ENCODE measurements at places on chromosomes 4 and X.

- no peak for DNase-seq
These were observed 291.8 kb downstream of the ARHGAP10 start for GRCh38 chr4:148023512-148024181.

DNA sequence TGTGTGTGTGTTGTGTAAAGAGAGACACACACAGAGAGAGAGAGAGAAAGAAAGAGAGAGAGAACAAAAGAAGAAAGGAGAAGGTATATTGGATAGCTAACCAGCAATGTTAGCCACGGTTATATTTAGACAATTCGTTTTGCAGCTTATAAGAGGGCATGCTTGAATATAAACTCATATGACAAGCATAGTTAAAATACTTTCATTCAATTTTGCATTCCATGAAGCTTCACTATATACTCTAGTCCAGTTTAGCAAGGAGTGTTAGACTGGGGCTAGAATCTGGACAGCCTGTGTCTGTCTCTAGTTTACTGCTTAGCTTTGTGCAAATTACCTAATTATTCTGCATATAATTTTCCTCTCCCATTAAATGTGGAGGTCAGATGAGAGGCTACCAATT lies 525.9 kb upstream of the ZFP42 start:
- no peak for DNase-seq

DNA sequence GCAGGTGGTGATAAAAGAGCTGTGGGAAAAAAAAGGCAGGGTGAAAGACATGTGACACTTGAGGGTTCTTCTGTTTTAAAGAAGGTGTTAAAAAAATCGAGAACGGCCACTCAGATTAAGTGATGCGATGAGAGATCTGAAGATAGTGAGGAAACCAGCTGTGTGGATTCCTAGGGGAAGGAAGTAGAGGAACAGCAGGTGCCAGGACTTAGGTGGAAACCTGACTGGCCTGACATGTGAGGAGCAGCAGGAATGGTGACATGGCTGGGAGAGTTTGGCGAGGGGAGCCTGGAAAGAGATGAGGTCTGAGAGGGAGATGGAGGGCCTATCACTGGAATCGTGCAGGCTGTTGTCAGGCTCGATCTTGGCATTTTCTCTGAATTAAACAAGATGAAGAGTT lies 55.5 kb downstream of the BMPR1B start:
- DNase-seq: no peak

DNA sequence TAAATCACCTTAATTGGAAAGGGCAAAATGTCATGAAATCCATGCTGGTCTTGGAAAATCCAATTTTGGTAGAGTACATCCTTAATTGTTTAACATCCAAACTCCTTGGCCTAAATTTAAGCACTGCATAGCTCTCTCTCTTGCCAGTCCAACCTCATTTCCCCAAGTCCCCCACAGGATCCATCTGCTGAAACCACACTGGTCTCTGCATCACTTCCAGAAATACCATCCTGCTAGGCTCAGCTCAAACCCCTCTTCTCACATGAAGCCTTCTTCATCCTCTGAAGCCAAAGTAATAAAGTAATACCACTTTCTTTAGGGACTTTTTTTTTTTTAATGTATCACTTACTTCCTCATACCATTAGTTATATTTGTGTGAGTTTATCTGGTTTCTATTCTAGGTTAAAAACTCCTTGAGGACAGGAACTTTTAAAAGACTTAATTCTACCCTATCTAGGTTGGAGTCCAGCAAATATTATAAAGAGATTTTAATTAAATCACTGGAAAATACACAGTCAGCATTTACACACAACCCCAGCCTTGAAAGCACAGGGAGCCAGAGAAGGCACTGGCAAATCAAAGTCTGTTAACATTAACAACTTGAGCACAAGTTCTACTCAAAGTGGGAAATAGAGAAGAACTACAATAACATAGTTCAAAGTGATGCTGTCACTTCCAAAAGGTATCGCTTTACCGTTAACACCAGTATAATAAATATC lies 16.7 kb upstream of the KLF3 start:
- DNase-seq: no peak

GRCh38 chr4:142598132-142598531 lies 248.0 kb downstream of the INPP4B start:
- DNase-seq: no peak

DNA sequence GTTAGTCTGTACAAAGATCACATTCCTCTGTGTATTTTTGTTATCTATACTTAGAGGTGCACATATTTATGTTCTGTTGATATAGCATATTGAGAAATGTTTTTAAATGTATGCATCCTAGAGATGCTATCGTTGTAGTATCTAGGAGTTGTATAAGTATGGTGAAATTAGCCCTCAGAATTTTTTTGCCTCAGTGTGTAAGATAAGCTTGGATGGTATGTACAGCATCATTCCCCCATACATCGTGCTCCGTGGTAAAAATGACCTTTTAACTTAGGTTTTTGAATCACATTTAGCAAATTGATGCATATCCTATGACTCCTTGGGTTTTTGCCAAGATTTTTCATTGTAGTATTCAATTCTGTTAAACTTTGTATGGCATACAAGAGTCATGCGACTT lies 113.5 kb downstream of the RPA4 start:
- DNase-seq: no peak

DNA sequence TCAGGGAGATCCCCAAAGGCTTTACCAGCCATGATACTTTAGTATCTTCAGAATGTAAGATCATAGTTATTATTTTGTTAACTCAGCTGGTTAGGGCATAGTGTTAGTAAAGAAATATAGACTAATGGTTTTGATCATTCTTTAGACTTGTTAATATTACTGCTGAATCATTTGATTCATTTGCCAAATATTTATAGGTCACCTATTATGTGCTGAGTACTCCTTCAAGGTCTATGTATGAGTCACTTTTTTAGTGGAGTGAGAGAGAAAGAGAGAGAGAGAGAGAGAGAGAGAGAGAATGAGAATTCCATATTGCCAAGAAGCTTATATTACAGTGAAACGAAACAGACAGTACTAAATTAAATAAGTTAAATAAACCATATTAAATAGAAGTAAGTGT lies 110.3 kb downstream of the UBE2NL start:
- no peak for DNase-seq

- no peak for DNase-seq
These were observed 83.8 kb downstream of the GUCY2F start for GRCh38 chrX:109398061-109398460.

DNA sequence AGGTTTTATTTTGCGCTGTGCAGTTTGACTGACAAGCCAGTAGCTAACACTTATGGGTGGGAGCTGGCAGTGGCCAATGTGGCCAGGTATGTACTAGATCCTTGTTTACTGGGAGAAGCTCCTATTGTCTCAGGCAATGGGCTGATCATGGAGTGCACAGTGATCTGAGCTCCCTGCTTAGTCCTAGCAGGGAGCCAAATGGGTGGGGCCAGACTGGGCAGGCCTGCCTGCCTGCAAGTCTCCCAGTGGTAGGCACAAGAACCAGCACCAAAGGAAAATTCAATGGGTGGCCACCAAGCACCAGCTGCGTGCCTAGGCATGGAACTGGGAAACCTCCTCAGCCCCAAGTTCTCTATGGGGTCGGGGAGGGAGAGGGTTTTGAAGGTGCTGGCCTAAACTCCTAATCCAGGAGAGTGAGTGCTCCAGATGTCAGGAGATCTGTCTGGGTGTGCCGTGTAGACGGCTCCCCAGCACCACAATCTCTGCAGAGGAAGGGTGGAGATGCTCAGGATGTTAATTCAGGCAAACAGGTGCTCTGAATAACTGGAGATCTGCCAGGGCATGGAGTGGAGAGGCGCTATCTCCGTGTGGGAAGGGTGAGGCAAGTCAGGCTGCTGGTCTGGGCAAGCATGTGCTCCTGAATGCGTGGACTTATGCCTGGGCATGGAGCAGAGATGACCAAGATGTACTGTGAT lies 48.2 kb downstream of the SPCS3 start:
- DNase-seq: no peak

DNA sequence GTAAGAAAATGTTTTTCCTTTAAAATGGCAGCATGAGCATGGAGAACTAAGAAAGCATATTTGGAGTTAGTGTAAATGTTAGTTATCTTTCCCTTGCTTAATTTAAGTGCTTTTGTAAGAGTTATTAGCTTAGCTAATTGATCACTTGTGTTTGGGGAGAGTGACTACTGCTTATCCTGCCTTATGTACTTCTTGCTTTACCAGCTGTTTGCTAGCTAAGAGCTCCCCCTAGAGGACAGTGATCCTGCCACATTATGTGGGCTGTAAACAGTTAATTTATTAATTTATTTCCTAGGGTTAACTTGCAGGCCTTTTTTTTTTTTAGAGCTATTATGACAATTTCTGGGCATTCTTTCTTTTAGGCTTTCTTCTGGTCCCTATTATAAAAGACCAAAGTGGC lies 435.8 kb downstream of the MAGEB5 start:
- DNase-seq: no peak

DNA sequence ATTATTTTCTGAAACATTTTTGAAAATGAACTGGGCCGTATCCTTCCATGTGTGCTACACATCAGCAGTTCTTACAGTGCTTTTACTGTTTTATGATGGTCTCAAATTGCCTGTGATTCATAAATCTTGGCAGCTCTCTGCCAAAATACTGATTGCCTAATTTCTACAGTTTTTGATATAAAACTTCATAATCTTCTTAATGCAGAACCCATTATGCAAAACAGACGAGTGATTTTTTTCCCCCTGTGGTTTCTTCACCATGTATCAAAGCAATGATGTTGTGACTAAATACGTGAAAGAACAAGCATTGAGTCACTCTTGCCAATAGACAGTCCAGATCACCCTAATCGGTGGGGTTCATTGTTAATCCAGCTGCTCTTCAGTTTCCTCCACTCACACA lies 156.4 kb upstream of the WDR1 start:
- no peak for DNase-seq

DNA sequence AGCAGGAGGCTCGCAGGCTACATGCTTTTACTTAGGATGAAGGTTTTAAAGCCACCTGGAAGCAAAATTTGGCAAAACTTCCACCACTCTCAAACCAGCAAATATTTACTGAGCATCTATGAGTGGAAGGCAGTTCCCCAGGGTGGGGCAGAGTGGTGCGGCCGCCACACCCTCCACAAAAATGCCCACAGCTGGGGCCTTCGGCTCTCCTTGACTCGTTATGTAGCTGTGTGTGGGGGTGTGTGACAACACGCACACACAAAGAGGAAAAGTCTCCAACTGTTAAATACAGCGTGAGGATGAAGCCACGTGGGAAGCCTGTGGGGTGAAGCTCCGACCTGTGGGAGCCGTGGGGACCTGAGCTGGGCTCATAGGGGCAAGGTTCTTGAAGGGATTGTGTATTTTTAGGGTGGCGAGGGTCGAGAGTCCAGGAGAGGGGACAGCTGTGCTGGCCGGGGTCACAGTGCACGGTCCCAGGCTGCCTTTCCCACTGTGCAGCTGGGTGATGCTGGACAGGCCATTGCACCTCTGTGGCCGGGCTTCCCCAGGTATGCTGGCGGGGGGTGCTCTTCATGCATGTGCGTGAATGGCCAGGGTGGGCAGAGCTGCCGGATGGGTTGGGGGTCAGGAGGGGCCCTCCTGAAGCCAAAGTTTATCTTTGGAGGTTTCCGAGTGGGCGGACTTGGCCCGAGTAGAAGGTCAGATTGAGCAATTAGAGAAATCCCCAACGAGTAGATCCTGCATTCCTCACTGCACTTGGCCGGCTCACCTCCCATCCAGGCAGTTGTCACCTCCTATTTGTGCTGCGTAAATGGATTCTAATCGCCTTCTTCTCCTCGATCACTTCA lies 25.4 kb downstream of the SORCS2 start:
- no peak for DNase-seq

- no peak for DNase-seq
These were observed 2.7 kb downstream of the NDP start for GRCh38 chrX:43970528-43970927.

- DNase-seq: no peak
These were observed 3.1 kb upstream of the CLCN3 start for GRCh38 chr4:169617306-169617705.

DNA sequence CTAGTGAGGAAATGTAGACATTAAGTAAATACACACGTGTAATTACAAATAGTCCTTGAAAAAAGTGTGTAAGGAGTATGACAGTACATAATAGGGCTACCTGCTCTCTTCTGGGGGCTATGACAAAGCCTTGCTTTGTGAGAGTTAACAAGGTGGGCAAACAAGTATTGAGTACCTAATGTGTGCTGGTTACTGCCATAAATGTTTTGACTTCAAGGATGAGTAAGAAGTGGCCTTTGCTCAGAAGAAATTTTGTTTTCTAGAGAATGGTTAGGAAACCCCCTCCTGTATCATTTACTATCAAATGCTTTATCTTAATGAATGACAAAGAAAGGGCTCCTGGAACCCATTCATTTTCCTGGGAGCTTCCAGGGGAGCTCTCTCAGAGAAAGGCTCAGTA lies 167.0 kb upstream of the CASK start:
- no peak for DNase-seq

DNA sequence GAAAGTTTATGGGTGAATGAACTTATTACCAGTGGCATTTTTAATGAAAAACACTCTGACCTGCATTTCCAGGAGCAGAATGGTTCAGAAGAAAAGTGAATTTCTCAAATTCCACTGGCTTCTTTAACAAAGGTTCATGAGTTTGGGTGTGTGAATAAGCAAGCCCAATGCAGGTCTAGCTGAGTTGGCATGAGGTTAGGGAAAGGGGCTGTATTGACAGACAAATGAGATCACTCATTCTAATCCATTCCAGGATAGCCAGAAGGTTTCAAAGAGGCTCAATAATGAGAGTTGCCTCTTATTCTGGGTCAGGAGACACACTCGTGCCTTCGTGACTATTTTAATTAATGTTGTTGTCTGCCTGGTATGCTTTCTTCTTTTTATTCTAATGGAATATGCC lies 43.7 kb upstream of the NPY2R start:
- DNase-seq: no peak
